Psoas muscle (tissue), 8 donors: ENCODE measurements at places on chromosomes 11 and 22. TPM values are rescaled to one million over a fixed set of nuclear protein-coding genes. Genes with fewer than 3 reads are reported as not detected.

FJX1 gene
- total RNA-seq, result 2.4 TPM

OR4A16 gene
- not detected for total RNA-seq

UFD1 gene
- 60.8 TPM for total RNA-seq

ZNF280A gene
- not detected for total RNA-seq

TPBGL gene
- not detected for total RNA-seq

OR52N5 gene
- not detected for total RNA-seq

STK33 gene
- total RNA-seq, result 7.4 TPM

DNA sequence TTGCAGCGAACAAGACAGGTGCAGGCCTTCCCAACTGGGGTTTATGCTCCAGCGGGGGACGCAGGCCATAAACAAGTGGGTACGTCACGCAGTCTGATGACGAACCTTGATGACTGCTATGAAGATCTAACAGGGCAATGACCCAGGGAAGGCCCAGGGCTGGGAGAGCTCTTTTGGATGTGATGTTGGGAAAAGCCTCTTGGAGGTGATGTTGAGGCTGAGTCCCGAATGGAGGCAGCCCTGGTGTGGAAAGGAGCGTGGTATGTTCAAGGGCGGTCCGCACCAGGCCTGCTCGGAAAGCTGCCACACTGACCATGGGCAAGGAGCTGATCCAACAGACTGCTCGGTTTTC, 5.8 kb downstream of the FADS2 start:
- no peak for DNase-seq

GRCh38 chr11:61777234-61778090, 14.9 kb downstream of the TMEM258 start:
- peak; percentile 58 for DNase-seq

DNA sequence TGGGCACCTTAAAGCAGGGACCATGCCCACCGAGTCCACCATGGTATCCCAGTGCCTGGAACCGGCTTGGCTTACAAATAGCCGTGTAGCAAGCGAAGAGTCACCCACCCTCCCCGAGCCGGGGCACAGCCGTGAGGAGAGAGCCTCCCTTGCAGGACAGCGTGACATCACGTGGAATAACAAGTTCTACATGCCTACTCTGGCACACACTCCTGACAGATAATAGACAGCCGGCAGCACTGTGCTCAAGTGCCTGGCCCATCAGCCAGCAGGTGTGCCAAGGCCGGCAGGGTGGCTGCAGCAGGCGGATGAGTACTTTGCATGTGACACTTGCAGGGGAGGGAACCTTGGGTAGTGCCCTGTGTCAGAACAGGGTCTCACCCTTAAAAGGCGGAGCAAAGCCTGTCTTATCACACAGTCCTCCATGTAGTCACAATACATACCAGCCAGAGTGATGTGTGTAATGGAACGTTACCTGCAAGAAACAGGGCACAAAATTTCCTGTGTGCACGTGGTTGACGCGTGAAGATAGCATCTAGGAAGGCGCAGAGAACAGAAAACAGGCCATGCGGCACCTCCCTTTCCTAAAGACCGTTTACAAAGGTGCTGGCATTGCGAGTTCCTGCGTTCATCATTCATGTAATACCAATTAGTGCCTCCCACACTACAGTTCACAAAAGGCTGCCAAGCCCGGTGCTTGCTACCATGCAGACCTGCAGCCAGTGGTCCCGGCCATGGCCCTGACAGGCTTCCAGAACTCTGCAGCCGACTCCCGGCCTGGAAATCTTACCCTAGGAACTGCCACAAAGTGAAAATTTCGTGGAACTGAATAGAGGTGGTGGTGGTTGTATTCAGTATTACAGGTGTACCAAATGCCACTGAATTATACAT, 16.4 kb downstream of the TOM1 start:
- DNase-seq, result peak; percentile 93

DNA sequence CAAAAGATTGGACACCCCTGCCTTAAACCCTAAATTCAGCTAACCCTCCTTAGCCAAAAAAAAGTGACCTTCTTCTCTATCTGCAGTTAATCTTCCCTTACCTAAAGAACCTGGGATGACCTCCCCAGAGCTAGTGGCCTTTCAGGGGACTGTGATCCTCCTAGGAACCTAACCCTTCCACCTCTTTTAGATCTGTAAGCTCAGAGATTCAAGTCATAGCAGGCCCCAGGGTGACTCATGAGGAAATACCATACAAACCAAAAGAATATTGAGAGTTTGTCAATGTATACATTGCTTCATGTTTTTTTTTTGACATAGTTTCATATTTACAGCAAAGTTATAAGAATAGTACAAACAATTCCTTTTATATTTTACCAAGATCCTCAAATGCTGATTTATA, 38.3 kb upstream of the CXCR5 start:
- no peak for DNase-seq

GRCh38 chr22:40235308-40235707, 57.6 kb downstream of the TNRC6B start:
- DNase-seq, result no peak

- DNase-seq, result no peak
Observed at GRCh38 chr22:21835378-21835777, 32.1 kb downstream of the MAPK1 start.

DNA sequence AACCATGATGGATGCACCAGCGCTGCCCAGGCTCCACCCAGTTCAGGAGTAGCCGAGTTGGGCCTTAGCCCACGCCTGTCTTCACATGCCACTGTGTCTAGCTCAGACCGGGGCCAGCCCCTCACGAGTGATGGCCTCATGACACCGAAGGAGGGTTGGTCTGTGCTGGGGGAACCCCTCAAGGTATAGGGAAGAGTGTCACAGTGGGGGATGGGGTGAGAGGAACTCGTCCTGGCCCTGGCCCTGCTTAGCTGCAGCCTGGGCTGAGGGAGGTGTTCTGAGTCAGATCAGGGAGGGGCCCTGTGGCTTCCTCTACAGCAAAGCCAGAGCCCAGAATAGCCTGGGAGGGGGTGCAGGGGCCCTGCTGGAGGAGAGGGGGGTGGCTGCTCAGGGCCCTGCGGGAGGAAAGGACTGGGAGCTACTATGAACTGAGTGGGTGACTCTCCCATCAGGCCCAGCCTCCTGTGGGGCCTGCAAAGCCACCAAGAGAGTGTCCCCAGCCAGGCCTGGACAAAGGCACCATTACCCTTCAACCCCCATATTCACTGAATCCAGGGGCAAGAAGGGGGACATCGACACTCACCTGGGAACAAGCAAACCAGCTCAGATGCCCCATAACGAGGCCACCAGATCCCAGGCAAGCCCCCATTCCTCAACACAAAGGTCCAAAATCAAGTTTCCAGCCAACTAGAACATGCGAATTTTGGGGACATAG, 41.2 kb downstream of the IGLL5 start:
- DNase-seq, result peak; percentile 56

DNA sequence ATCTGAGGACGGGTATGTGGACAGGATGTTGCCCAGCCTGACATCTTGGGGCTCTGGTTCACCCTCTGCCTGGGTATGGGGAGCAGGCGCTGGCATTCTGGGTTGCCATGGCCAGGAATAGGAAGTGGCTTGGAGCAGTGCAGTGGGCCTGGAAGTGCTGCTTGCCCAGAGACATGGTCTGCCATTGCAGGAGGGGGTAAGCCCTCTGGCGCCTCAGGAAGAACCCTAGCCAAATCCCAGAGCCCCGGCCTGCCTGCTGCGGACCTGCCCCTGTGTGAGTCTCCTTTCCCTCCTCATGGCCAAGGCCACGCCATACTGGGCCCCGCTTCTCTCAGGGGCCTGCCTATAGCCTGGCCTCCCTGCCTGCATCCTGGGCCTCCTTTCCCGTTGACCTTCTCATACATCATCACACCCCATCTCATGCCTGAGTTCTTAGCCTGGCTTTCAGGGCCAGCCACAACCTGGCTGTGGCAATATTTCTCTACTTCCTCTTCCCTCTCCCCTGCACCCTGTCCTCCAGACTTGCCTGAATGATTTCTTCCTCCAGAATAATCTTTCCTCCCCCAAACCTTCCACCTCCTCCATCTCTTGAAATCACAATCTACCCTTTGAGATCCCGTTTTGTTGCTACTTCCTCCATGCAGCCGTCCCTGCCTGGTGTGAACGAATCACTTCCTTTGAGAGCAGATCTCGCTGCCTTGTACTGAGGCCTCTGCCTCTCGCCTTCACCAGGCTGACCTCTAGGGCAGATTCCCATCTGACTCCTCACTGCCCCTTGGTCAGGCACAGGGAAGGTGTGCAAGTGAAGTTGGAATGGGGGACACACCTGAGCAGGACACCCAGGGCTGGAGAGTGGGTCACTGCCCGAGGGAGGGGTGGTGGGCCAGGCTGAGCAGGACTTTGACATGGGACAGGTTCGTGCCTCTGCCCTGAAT, 5.2 kb downstream of the CAPN5 start:
- DNase-seq, result no peak

- no peak for DNase-seq
Observed at GRCh38 chr22:47848184-47848920, 1085.9 kb downstream of the TBC1D22A start.

GRCh38 chr11:749731-750130, 2.5 kb downstream of the TALDO1 start:
- DNase-seq, result no peak

DNA sequence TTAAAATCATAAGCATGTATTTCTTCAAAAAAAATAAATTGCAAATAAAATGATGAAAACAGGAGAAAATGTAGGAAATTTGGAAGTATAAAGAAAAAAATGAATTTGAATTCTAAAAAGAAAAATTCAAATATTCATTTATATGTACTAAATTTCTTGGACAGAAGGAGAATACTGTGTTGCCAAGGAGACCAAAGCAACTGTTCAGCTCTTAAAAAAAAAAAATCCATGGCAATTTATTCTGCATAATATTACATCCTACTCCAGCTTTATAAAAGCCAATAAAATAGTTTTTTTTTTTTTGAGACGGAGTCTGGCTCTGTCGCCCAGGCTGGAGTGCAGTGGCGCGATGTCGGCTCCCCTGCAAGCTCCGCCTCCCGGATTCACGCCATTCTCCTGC, 6.0 kb downstream of the PGM2L1 start:
- DNase-seq, result no peak

DNA sequence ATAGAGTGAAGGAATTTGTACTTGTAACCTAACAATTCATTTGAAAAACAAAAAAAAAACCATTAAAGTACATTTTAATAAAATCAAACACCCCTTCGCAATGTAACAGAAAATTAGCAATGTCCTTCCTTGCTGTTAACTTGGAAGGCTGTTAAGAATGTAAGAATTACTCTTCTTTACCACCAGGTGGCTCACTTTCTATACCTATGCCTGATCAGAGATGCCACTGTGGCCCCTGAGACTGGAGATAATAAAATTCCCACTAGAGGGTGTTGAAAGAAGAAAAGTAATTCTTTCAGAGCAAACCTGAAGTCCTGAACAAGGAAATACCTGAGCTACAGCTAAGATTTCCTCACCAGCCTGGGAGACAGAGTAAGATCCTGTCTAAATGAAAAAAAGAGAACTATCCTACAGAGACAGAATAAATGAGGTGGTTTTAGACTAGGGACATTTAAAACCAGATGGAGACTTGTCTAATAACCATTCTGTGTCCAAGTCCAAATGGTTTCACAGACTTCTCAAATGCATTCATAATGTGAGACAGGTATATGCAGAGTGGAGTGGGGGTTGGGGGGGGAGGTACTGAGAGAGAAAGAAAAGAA, 1089.3 kb downstream of the FAM181B start:
- no peak for DNase-seq

DNA sequence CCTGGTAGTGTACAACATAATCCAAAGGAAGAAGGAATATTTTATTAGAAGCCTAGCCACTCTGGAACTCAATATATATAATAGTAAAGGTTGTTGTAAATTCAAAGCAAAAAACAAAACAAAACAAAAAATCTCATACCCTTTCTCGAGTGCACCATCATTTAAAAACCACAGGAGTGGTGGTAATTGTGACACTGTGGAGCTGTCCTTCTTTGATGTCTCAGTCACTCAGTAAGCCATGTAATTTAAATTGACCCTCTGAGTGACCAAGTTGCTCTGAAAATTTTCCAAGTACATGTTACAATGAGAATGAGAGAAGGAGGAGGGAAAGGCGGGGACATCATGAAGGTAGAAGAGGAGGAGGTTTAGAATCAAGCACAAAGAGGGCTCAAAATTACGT, 6.6 kb downstream of the PRSS23 start:
- no peak for DNase-seq

DNA sequence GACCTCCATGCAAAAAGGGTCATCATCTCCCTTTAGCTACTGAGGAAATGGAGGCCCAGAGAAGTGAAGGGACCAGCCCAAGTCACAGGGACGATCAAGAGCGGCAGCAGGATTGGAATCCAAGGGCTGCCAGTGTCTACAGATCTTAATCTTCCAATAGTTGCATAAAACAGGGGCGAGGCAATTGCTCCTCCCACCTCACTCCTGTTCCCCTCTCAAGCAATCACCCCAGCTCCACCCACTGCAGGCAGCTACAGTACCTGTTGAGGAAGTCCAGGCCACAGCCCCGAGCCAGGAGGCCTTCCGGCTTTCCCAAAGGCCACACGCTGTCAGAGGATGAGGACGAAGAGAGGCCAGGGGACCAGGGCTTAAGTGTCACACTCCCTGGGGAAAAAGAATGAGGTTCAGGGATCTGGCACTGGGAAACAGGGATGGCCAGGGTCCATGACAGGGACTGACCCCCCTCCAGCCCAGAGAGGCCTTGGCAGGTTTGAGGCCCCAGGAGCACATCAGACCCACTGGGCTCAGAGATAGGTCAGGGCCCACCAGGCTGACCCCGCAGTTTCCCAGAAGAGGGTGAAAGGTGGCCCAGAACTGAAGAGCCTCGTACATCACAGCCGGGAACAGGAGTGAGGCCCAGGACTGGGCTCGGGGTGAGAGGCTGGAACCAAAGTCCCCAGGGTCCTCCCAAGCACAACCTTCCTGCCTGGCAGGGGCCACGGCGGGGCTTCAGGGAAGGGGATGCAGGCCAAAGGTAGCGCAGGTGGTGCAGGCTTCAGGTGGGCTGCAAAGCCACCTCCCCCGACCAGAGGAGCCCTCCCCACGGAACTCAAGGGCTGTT, 16.4 kb upstream of the MFNG start:
- no peak for DNase-seq

DNA sequence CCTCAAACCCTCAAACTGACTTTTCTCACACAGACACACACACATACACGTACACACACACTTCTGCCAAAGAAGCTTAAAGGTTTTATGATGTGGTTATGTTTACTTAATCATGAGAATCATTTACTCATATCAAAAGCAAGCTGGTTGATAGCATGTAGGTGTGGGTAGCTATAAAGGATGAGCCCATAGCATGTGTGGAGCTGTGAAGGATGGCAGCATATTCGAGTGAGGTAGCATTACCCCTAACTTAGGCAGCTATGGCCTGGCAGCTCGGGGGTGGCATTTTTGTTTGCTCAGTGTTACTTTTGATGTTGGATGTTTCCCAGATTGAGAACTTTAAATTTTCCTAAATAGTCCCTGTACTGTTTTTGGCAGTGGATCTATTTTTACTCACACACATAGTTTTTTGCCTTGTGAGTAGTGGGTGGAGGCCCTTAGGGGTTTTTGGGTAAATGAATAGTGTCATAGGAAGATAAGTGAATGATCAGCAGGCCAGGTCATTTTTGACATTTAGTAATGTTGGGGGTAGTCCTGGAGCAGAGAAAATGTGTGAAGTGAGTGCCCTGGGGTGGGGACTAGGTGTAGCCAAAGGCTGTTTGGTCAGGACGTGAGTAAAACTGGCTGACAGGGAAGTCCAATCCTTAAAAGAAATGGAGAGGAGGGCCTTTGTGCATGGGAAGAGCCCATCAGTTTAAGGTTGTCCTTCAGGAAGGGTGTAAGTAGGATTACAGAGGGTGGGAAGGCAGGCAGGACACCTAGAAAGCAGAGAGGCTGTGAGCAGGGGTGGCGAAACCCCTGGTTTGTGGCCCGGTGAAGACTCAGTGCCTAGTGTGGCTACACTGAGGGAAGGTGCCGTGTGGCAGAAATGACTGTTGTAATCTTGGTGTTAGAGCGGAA, 7.1 kb downstream of the YWHAH start:
- no peak for DNase-seq

GRCh38 chr11:65305501-65306268, 9.0 kb upstream of the CDC42EP2 start:
- no peak for DNase-seq
